ENCODE measurements at places on chromosomes 13 and 19. TPM values are rescaled to one million over a fixed set of nuclear protein-coding genes. Genes with fewer than 3 reads are reported as not detected.

The ZNF317 gene
- 39.3 TPM for total RNA-seq

- H3K27ac ChIP-seq, result no peak overlapping the region
- H3K36me3 ChIP-seq, result no peaks in the 10 kb centered on the region
- H3K4me3 ChIP-seq, result no peak overlapping the region
Observed at GRCh38 chr13:77985866-77986636, 67.4 kb upstream of the EDNRB start.

DNA sequence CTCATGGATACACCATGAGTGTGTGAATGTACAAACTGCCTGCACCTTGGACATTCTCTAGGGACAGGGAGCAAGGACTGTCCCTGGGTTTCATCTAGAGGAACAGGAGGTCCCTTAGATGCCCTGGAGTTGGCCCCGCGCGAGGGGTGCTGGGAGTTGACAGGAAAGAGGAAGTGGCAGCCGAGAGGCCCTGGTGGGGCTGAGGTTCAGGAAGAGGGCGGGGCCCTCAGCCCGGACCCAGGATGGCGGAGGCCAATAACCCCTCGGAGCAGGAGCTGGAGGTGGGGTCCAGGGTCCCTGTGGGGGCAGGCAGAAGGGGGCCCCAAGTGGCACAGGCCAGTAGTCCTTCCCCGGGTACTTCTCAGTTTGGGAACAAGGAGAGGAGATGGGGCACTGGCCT lies 6.9 kb downstream of the PKN1 start:
- H3K4me1 ChIP-seq, result peaks cover 5% of the 10 kb centered on the region
- no peaks in the 10 kb centered on the region for H3K36me3 ChIP-seq
- no peak for DNase-seq

The CFAP97D2 gene
- not detected for total RNA-seq

The CYP2A6 gene
- total RNA-seq, result 0.41 TPM

The REXO1 gene
- total RNA-seq, result 52.1 TPM

The SLITRK1 gene
- 0.08 TPM for total RNA-seq

DNA sequence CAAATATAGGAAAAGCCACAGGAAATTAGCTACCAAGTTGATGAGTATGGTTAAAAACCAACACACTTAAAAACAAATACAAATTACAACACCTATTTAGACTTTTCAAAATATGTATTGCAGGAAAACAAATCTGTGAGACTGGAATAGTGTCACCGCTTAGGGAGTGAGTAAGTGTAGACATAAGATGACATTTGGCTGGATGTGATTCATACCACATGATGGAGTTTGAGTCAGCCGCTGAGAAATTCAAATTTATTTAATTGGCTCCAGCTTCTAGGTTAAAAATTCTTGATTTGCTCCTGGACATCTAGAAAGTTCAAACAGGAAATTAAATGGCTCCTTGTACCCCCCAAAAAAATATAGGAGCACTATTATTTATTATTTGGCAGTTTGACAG lies 531.7 kb downstream of the SLITRK1 start:
- no peaks in the 10 kb centered on the region for H3K27me3 ChIP-seq
- H3K4me3 ChIP-seq, result no peak overlapping the region
- H3K27ac ChIP-seq, result no peak overlapping the region
- DNase-seq, result peak; percentile 13

DNA sequence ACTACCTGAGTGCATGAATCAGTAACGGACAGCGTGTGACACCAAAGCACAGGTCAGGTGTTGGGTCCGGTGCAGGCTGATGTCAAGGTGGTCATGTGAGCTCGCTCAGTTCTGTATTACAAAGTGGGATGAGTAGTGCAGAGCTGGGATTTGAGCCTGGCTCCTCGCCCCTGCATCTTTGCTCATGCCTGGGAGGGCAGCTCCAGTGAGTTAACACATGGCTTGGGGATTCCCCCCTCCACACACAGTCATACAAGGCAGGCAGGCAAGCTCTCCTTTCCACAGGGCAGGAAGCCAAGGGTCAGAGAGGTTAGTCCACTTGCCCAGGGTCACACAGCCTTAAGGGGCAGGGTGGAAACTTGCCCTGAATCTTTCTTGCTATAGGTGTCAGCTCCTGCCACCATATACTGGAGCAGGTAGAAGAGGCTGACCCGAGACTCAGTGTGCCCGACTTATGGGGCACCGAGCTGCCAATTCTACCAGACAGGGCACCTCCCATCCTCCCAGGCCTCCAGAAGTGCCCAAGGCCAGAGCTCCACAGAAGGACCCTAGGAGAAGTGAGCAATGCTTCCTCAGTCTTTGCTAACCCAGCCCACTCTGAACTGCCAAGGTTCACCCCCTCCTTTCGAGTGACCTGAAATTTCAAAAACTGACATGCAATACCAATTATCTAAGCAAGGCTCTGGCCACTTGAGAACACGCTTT lies 35.4 kb downstream of the ZNF787 start:
- no peak overlapping the region for H3K27ac ChIP-seq
- DNase-seq, result no peak
- peaks cover 19% of the 10 kb centered on the region for H3K4me1 ChIP-seq
- H3K4me3 ChIP-seq, result no peak overlapping the region
- H3K36me3 ChIP-seq, result no peaks in the 10 kb centered on the region

The KLHL26 gene
- total RNA-seq, result 4.4 TPM

GRCh38 chr19:45498411-45499195 lies at the start of gene PPM1N:
PPM1N (plus strand) TSS chr19:45498443; CDS start chr19:45498473, 30 bp downstream.
- H3K36me3 ChIP-seq, result no peaks in the 10 kb centered on the region
- H3K27ac ChIP-seq, result peak within 1 kb of the TSS; percentile 65
- peak within 1 kb of the TSS; percentile 60 for H3K4me3 ChIP-seq
- peaks cover 3% of the 10 kb centered on the region for H3K4me1 ChIP-seq

GRCh38 chr13:34513526-34513925 lies 428.5 kb upstream of the NBEA start:
- no peaks in the 10 kb centered on the region for H3K27me3 ChIP-seq
- H3K4me3 ChIP-seq, result no peak overlapping the region
- no peak overlapping the region for H3K27ac ChIP-seq
- DNase-seq, result no peak

GRCh38 chr19:52369559-52370340 lies at the start of gene ZNF880:
ZNF880 (plus strand) TSS chr19:52369923; CDS start chr19:52369966, 43 bp downstream.
- no peaks in the 10 kb centered on the region for H3K27me3 ChIP-seq
- H3K4me3 ChIP-seq, result peak within 1 kb of the TSS; percentile 91
- no peaks in the 10 kb centered on the region for H3K36me3 ChIP-seq
- H3K4me1 ChIP-seq, result no peaks in the 10 kb centered on the region

GRCh38 chr19:41755328-41755913 lies at the start of gene CEACAM6:
CEACAM6 (plus strand) TSS chr19:41755530; CDS start chr19:41755639, 109 bp downstream.
- no peak within 1 kb of the TSS for H3K4me3 ChIP-seq
- H3K4me1 ChIP-seq, result no peaks in the 10 kb centered on the region
- no peak within 1 kb of the TSS for H3K27ac ChIP-seq
- H3K36me3 ChIP-seq, result no peaks in the 10 kb centered on the region
- no peak for DNase-seq

The VAV1 gene
- total RNA-seq, result 0.05 TPM

GRCh38 chr13:62933809-62934208 lies 1518.2 kb upstream of the PCDH20 start:
- no peaks in the 10 kb centered on the region for H3K36me3 ChIP-seq
- no peak for DNase-seq

The ACTMAP gene
- 5.5 TPM for total RNA-seq

GRCh38 chr19:28289295-28290063 lies 923.5 kb downstream of the UQCRFS1 start:
- no peak for DNase-seq
- no peak overlapping the region for H3K4me3 ChIP-seq
- H3K4me1 ChIP-seq, result peaks cover 11% of the 10 kb centered on the region
- H3K36me3 ChIP-seq, result no peaks in the 10 kb centered on the region
- 0 out of 2 replicates have a peak overlapping the region, but pooled peaks have one; percentile 3 for H3K27ac ChIP-seq

All from Panc1 (cell line).